GM13977 (cell line): ENCODE measurements at places on chromosomes 13 and 19.

GRCh38 chr13:48741377-48741776, 87.6 kb downstream of the CYSLTR2 start:
- no peak for DNase-seq

DNA sequence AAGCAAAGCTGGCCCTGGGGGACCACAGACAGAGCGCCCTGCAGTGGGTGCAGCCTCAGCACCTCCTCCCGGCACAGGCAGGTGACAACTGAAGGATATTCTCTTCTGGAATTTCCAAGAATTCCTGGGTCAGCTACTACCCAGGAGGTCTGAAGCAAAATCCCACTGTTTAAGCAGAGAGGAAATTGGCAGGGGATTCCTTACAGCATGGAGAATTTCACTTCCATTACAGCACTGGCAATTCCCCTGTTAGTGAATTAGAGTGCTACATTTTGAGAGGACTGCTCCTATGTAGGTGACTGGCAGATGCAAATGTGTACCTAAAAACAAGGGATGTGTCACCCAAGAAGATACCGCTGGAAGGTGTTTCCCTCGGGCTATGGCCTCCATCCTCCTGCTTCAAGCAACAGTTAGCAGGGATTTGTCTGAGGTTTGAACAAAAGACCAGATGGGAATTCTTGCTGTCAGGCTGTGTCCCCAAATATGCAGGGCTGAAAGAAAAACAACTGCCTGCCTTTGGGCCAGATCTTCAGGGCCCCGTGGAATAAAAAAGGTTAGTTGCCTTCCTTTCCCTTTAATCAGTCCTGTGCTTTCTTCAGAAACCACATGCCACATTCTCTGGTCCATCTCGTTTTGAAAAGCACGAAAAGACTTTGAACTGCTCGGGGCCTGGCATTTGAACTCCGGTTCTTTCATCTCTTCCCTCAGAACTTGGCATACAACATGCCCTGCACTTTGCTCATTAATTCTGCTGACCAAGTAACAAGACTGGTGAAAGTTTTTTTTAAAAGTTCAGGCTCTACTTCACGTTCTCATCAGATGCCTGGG, 296.4 kb downstream of the DNAJC15 start:
- DNase-seq: no peak

DNA sequence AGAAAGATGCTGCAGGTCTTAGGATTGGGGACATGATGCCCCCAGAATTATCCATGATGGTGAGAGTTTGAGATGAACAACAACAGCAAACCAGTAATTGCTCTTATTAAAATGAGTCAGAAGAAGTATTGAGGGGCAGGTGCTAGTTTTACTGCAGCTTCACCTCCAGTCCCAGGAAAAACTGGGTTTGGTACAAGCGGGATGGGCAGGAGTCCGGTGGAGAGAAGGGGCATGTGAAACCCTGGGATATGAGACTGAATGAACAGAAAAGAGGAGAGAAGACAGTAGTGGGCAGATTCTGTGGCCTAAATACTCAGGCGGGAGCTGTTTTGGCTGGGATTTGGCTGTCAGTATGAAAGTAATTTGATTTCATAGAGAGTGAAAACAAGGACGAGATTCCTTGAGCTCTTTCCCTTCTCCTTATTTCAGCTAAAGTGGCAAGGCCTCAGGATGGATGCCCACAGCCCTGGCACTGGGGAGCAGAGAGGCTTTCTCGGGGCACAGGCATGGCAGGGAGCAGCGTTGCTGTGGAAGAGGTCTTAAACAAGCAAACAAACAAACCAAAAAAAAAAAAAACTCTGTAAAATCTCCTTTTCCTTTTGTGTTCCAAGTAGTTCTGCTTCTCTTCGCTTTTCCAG, 30.7 kb downstream of the NFIX start:
- no peak for DNase-seq

GRCh38 chr19:16461630-16462051, 10.1 kb downstream of the EPS15L1 start:
- DNase-seq: no peak

- peak; percentile 81 for DNase-seq
Measured at GRCh38 chr19:35045667-35046300, 4.3 kb downstream of the HPN start.

GRCh38 chr13:54758795-54759194, 1730.2 kb downstream of the OLFM4 start:
- DNase-seq: no peak

GRCh38 chr19:46728693-46729339, 11.9 kb upstream of the PRKD2 start:
- DNase-seq: peak; percentile 92

DNA sequence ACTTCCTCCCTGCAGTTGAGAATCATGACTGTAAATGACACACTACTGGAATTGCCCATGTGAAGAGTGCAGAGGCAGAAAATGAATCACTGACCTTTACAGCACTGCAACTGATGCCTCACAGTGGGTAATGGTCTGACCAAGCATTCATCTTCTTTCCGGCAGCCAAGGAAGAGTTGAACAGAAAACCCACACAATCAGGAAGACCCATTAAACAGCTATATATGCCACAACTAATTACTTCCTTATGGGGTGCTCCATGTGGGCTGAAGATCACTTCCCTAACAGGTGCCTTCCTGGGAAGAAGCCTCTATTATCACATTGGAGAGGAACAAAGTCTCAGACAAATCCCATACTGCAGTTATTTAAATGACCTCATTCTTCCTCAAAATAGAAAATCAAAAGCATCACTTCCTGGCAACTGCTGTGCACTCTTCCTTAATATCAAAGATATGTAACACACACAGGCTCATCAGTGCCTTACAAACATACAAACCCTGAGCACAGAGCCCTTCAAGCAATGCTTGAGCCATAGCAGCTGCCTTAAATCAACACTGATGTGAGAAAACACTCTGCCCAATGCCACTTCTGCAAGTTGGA, 45.8 kb downstream of the RUBCNL start:
- peak; percentile 43 for DNase-seq

GRCh38 chr19:19550485-19550929, 12.4 kb downstream of the CILP2 start:
- no peak for DNase-seq

GRCh38 chr19:18059902-18060301, 26.8 kb downstream of the IL12RB1 start:
- no peak for DNase-seq

DNA sequence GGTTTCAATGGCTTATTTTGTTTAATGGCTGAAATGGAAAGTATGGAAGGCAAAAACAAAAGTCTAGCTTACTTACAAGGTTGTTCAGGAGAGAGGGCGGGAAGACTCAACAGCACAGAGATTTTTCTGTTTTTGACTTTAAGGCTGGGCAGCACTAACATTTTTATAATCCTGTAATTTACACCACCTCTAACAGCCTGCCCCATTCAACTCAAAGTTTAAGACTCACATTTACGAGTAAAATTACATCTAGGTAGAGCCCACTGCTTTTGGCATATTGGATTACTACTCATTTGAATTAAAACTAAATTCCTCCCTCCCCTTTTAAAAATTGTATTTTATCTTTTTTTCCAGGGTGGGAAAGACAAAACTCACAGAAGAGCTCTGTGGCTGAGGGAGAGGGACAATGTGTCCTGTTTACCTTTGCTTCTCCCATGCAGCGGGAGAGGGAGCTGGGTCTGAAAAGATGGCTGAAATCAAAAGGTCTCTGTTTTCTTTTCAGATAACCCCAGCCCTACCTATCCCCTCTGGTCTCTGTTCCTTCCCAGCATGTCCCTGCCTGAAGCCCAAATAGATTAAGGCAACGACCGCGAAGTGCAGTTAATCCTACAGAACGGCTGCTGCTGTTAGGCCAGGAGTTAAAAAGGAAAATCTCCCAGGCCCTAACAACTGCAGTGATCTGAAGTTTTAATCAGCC, 6.6 kb downstream of the EFNB2 start:
- no peak for DNase-seq

DNA sequence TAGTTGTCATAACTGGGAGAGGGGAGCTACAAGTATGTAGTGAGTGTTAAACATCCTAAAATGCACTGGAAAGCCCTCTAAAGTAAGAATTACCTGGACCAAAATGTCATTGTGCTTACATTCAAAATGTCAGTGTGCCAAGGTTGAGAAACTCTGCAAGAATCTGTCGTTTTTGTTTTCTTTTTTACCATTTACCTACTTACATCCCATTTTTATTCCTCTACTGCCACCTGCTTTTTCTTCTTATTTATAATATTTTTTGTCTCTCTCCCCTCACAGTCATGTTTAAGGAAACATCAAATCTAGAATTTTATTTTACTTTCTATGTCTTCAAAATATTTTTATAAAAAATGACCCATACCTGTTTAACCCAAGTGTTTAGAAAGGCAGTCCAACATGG, 226.4 kb downstream of the PCDH17 start:
- no peak for DNase-seq

DNA sequence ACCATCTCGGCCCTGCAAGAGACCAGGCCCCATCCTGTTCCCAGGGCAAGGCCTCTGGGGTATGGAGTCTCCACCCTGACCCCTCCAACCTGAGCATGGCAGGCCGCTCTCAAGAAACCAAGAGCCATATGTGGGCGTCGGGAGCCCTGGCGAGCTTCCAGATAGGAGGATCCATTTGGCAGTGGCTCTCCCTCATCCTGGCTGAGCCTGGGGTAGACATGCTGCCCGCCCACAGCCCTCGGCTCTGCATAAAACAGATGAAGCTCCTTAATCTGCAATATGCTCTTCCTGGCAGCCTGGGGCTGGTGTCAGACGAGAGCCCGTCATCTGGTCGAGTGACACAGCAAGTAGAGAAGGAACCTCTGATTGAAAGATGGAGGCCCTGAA, 6.1 kb downstream of the ATP13A1 start:
- no peak for DNase-seq

DNA sequence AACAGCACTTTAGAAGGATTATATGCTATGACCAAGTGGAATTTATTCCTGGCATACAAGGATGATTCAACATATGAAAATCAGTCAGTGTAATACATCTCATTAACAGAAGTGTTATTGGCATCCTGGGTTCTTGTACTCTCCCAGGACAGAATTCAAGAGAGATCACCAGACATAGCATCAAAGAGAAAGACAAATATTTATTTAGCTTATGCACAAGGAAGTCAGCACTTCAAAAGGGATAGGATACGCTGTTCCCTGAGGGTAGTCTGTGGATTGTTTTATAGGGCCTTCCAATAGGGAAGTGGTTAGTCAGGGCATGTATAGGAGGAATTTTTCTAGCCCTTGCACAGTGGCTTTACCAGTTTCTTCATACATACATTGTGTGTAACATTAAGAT, 1238.0 kb downstream of the PCDH17 start:
- no peak for DNase-seq

DNA sequence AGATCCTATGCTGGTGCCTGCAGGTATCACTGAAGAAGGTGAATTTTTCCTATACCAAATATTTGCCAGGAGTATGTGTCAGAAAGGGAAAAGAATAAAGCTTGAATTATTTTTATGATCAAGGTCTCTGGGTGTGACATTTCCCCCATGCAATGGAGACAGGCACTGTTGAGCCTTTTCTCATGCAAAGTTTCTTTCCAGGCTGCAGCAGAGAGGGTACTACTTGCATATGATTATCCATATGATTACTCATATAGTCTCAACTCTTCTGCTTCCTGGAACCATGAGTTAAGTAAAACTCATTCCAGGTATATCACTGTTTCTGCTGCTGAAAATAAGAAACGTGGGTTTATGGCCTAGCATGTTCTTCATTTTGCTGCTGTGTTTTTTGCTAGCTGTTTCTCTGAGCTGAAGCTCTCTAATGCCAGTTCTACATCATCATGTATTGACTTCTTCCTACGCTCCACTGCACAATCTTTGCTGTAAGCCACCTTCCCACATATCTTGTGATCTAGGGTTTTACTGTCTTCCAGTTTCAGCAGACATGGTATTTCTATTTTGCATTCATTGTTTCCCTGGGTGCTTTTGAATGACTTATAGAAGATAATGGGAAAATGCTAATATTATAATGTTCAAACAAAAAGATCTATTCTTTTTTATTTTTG, 278.7 kb upstream of the GPC6 start:
- no peak for DNase-seq

- no peak for DNase-seq
Measured at GRCh38 chr13:28499609-28500008, 4.7 kb upstream of the FLT1 start.

- DNase-seq: no peak
Measured at GRCh38 chr13:60261432-60262351, 98.0 kb upstream of the DIAPH3 start.

- peak; percentile 73 for DNase-seq
Measured at GRCh38 chr19:10505583-10506229, 2.5 kb upstream of the KEAP1 start.

- no peak for DNase-seq
Measured at GRCh38 chr13:65275838-65276630, 1954.1 kb downstream of the PCDH9 start.

GRCh38 chr13:51929699-51930098, 67.9 kb downstream of the CCDC70 start:
- DNase-seq: no peak

DNA sequence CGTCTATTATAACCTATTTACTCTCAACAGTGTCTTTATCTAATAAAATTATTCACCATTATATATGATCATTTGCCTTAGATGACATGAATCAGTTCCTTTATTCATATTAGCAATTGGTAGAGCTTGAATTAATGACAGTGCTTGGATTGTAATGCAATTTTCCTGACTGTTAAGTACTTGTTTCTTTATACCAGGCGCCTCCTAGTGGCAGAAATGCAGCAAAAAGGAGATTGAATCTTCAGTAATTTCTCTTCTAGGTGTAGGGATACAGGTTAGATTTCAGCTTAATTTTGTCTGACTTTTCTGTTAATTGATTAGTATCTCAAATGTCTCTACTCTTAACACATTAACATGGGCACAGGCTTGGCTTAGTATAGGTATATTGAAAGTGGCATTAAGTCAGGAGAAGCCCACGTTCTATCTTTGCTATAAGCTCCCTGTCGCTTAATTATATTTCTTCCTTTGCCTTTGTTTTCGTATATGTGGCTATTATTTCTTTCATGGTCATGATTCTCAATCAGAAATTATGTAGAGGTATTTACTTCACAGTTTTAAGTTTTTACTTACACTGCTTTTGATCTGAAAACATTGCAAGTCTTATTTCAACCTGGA, 9.1 kb upstream of the LHFPL6 start:
- peak; percentile 52 for DNase-seq

GRCh38 chr13:99335603-99336002, 28.4 kb upstream of the GPR183 start:
- DNase-seq: no peak

- DNase-seq: no peak
Measured at GRCh38 chr13:54945973-54946372, 1917.4 kb downstream of the OLFM4 start.

DNA sequence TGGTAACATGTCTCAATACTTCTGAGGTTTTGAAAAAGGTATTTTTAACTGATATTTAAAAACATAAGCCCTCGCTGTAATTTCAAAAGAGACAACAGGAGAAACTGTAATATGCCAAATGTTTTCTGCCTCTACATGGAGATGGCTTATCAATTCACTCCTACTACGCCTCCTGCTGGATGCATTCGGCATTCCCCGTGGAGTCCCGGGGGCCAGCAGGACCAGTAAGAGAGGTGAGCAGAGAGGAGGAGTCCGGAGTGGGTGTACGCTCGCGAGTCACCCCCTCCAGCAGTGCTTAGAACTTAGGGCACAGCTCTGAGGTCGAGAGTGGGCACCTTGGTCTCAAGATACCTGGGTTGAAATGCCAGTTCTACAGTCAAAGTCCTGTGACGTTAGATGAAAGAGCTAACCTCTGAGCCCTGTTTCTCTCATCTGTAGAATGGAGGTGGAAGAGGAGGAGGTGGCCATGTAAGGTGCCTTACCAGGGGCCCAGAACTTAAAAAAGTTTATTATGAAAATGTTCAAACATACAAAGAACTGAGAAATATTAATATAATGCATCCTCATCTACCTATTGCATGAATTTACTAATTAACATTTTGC, 110.2 kb downstream of the STK24 start:
- no peak for DNase-seq
